Astrocyte (in vitro differentiated cells and primary cell): ENCODE measurements at places on chromosomes 7 and 10. TPM values are rescaled to one million over a fixed set of nuclear protein-coding genes. Genes with fewer than 3 reads are reported as not detected.

DNA sequence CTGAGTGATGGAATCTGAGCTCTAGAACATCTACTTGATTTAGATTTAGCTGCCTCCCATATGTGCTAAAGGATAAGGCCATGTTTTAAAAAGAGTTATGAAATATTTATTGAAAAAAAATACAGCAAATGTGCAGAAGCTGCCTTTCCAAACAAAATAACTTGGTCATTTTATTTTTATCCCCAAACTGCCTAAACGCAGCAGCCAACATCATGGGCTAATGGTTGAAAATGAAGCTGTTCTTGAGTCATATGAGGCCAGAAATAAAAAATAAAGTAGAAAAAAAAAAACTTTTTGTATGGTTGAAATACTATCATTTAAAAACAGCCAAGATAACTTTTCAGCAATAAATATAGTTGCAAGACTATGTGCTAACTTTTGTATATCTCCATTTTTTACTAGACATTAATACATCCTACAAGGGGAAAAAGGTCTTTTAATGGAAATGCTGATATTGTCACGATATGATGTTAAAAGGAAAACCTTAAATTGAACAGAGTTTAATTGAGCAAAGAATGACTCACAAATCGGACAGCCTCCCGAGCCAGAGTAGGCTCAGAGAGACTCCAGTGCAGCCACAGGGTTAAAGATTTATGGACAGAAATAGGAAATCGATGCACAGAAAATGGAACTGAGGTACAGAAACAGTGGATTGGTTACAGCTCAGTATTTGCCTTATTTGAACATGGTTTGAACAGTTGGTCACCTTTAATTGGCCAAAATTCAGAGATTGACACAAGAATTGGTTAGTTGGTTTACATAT is 305.8 kb downstream of the MDFIC start:
- DNase-seq = no peak

DNA sequence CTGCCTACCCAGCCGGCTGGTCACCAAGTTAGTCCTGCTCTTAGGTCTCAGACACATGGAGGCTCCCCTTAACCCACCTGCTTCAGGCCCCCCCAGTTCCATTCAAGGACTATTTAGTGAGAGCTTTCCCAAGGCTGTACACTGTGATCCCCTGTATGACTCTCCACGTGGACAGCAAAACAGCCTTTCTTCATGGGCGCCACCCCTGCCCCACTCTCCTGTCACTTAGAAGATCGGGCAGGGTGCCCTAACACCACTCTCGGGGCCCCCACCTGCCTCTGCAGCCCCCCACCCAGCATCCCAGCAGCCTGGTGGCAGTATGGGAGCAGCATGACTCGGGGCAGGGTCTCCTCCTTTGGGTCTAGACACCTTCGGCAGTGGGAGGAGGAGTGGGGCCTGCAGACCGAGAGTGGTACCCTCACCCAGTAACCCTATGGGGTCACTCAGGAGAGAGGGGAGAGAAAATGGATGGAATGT is 116.6 kb downstream of the PTPN20 start:
- DNase-seq = no peak

- DNase-seq = no peak
Observed at GRCh38 chr10:88991899-88992320, 1.3 kb downstream of the FAS start.

DNA sequence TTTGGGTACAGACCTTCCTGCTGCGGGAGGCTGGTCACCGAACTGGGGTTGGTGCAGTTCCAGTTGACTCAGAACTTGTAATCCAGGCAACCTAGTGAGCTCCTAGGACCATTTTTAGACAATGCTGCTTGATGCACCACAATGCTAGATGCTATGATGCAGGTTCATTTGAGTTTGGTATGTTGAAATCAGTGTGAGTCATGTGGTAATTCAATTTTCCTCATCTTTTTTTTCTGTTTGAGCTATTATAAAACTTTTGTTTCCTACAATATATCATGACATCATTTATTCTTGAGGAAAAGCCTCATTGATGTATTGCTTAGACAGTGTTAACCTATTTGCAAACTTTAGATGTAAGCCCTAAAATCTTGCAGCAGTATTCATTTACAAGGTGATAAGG is 40.9 kb upstream of the MTPN start:
- peak; percentile 30 for DNase-seq

DNA sequence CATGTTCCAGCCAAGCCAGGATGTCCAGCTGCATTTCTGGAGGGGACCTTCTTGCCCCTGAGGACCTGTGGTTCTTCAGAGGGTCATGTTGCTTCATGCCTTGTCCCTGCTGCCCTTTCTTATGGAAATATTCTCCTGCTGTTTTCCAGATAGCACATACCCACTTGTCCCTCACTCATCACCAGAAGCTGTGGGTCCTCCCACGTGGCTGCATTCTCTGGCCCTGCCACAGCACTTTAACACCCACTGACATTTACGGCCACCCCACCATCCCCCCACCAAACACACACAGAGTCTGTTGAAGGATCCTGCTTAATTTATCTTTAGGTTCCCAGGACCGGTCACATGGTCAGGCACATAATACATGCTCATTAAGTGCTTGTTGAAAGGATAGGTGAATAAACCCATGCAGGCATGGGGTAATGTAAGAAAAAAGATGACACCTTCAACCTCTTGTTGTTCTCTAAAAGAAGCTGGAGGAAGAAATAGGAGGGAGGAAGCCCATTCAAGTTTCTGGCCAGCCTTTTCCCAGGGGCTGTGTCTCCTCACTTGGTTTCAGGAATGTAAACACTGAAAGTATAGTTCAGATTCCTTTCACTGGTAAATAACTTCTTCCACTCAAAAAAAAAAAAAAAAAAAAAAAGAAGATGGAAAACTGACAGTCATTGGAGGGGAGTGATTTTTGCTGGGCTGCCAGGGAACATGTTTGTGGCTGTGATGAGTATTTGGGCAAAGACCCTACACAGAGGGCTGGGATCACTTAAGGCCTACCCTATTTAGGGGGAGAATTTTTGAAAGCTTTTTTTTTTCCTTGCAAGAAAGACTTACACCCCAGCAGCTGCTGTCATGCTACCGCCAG is 19.8 kb upstream of the BMPER start:
- DNase-seq = no peak

GRCh38 chr10:44742248-44742647 is 168.9 kb upstream of the TMEM72 start:
- DNase-seq = peak; percentile 73

- no peak for DNase-seq
Observed at GRCh38 chr10:1644191-1644711, 93.1 kb downstream of the ADARB2 start.

DNA sequence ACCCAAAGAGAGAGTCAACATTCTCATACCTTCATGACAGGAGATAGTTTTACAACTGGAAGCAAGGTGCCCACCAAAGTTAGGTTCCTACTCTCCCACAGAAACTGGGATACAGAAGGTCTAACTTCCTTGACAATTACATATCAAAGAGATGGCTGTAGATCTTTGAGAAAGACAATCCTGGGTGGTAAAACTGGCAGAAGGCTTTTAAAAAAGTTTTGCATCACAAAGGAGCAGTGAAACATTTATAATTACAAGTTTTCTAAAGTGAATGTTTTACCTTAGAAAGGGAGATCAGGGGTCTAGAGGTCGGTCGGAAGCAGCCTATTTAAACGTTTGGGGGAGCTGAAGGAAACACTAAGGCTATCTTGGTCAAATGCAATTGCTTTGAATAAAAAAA is 166.6 kb upstream of the STEAP1 start:
- DNase-seq = no peak

GRCh38 chr10:18615618-18616017 is 35.8 kb downstream of the NSUN6 start:
- DNase-seq = no peak

DNA sequence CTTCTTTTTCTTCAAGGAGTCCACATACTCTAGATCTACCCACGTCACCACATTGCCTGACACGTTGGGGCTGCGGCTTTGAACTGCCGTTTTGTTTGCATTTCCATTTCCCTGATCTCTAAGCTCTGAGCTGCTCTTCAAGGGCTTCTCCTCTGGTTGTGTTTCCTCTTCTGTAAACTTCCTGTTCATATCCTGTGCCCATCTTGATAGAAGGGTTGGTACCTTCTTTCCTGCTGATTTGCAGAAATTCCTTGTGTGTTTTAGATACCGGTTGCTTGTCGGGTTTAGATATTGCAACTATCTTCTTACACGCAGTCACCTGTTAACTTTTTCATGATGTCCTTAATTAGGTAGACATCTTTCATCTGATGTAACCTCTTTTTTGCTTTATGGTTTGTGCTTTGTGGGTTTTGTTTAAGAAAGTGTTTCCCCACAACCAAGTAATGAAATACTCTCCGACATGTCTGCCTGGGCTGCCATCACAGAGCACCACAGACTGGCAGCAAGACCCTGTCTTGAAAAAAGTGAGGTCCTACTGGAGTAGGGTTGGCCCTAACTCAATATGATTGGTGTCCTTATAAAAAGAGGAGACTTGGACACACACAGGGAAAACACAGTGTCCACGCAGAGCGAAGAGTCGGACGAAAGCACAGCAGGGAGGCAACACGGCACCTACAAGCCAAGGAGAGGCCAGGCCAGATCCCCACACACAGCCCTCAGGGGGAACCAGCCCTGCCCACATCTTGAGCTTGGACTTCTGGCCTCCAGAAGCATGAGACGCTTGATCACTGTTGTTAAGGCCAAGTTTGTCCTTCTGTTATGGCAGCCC is 99.1 kb upstream of the PDGFA start:
- no peak for DNase-seq

DNA sequence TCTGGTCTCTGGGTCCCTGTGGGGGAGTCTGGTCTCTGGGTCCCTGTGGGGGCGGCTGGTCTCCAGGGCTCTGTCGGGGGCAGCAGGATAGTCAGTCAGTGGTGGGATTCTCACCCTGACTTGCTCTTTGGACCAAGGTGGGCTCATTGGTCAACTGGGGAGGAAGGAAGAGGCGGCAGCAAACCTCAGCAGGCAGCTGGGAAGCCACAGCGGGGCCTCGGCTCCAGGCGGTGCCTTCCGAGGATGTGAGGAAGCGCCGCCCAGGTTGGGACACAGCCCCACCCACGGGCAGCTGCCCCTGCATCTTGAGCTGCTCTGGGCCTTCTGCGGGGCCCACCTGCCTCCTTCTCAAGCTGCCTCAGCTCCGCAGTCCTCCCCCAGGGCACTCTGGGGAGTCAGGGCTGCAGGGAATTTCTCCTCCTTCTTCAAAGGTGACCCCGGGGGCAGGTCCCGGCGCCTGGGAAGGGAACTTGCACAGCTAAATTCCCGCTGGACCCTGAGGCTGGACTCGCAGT is 20.4 kb upstream of the KNDC1 start:
- no peak for DNase-seq

- no peak for DNase-seq
Observed at GRCh38 chr7:92292981-92293380, 47.2 kb downstream of the ANKIB1 start.

DNA sequence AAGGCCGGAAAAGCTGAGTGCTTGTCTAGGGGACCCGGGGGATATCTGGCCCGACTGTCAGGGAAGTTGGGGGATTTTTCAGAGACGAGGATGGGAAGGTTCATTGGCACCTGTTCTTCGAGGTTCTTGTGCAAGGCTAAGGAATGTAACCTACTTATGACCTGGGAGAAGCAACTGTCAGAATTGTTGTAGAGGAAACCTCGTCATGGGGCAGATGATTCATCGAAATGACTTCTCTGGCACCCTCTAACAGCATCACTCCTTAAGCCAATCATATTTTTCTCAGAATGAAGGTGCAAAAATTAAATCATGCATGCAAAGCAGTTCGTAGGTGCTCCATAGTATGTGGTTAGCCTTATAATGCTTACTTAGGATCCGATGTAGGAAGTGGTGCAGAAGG is 58.6 kb downstream of the PLXDC2 start:
- DNase-seq = peak; percentile 35

GRCh38 chr10:14536241-14537213 is 205.8 kb upstream of the FRMD4A start:
- DNase-seq = no peak

DNA sequence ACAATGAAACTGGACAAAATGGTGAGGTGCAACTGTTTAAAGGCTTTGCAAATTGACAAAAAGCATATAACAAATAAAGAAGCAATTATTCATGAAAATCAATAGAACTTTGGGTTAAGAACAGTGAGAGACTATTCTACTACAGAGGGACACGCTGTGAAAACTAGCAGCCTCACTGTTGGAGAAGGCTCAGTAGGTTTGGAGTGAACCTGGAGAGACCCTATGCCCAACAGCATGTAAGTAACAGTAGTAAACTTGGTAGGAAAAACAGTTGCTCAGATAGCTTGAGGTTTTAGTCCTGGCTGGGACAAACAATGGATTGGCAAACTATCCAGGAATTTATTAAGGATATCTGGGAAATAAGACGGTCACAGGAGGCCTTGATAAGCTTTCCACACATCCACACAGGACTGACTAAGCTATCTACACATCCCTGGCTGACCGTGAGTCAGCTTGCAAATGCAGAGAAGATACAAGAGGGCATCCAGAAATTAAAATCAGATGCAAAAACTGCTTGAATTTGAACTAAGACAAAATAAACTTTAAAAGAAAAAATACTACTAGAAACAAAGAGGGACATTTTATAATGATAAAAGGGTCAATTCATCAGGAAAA is 15.9 kb downstream of the FAM149B1 start:
- DNase-seq = peak; percentile 74

GRCh38 chr10:71363936-71364335 is 32.8 kb upstream of the CDH23 start:
- no peak for DNase-seq

DNA sequence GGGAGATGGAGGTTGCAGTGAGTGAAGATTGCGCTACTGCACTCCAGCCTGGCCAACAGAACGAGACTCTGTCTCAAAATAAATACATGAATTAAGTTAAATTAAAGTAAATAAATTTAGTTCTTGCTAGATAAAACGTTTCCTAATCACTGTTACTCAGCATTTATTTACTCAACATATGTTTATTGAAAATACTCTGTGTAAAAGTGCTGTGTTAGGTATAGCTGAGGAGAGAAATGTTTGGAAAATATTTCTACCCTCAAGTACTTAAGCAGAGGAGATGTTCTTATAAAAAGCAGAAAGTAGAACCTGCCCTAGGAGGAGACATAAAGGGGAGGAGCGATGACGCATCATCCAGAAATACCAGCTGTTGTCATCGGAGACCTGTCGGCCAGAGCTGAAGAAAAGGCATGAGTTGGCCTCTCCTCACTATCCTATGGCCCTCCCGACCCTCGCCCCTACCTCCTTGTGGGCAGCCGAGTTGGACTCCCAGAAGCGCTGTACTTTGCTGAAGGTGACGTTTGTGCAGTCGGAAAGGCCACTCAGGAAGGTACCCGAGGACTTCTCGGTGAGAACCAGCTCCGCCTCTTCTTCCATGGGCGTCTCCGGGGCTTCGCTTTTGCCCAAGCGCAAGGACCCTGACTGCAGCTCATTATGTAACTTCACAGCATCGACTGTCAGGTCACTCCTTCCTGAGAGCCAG is 1.1 kb downstream of the RRP12 start:
- peak; percentile 70 for DNase-seq

DNA sequence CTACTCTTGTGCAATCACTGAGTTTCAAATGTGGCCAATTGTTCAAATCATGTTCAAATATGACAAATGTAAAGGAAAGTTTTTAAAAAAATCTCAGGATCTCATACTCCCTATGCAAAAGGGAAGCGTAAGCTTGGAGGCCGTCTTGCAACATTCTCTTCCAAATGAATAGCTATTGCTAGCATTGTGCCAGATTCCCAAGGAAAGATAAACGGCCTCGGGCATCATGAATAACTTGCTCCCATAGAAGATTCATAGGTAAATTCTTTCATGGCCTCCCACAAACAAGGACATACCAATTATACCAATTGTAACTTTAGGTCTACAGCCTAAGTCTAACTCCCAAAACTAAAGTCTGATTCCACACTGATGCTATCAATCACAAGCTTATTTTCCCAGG is 416.9 kb downstream of the THSD7A start:
- no peak for DNase-seq

CDC14C gene
- total RNA-seq = 0.14 and 0.17 TPM in 2 replicates

ADRA2A gene
- 1.2 and 1.5 TPM in 2 replicates for total RNA-seq

CDK13 gene
- 43.7 and 45.3 TPM in 2 replicates for total RNA-seq

CAMK1D gene
- total RNA-seq = 23.6 and 27.4 TPM in 2 replicates

PRLHR gene
- not detected in 2 replicates for total RNA-seq

CTAGE4 gene
- total RNA-seq = 0.99 and 1.4 TPM in 2 replicates
